ENCODE measurements at places on chromosomes 12 and 14. TPM values are rescaled to one million over a fixed set of nuclear protein-coding genes. Genes with fewer than 3 reads are reported as not detected.

Gene ACSS3
- not detected for polyA plus RNA-seq

Gene OTOGL
- not detected for polyA plus RNA-seq

Gene SLCO1A2
- not detected for polyA plus RNA-seq

DNA sequence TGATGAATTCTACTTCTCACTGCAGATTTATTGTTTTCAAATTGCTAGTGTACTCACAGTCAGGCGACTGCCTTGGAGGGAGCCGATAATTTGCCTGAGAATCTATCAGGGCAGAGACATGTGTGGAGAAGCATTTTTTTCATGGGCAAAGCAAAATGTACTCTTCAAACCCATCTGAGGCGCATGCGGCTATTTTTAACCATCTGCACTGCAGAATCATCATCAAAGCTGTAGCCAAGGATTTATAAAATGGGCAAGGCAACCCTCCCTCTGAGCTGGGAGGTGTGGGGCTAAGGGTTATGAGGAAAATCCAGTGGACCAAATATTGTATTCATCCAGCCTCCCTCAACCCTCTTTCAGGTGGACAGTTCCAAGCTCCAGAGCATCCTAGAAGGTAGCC is 37.7 kb downstream of the BEST3 start:
- no peaks in the 10 kb centered on the region for H3K36me3 ChIP-seq
- no peak overlapping the region for H3K4me3 ChIP-seq
- H3K4me1 ChIP-seq, result no peaks in the 10 kb centered on the region
- H3K27ac ChIP-seq, result no peak overlapping the region

- no peak overlapping the region for H3K27ac ChIP-seq
- H3K36me3 ChIP-seq, result no peaks in the 10 kb centered on the region
- H3K4me1 ChIP-seq, result no peaks in the 10 kb centered on the region
- H3K4me3 ChIP-seq, result no peak overlapping the region
- peaks cover 4% of the 10 kb centered on the region for H3K27me3 ChIP-seq
- DNase-seq, result no peak
These were observed 1.2 kb downstream of the KRT86 start for GRCh38 chr12:52275686-52276085.

DNA sequence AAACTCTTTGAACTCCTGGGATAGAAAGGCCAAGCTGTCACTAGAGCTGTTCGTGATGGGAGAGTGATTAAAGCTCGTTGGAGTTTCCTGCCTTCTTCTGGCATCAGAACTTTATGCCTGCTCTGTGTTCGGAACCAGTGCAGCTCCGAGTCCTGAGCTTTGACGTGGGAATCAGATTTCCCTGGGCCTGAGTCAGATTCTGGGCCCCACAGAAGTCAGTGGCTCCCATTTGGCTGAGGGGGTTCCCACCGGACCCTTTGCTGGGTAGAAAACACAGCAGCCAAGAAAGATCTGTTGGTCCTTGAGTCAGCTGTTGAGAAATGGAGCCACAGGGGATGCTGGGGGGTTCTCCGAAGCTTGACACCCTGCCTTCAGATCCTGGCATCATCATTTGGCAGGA is 238.0 kb downstream of the CHST11 start:
- DNase-seq, result no peak
- no peaks in the 10 kb centered on the region for H3K27me3 ChIP-seq
- peak overlapping the region; percentile 32 for H3K27ac ChIP-seq
- H3K4me1 ChIP-seq, result peaks cover 55% of the 10 kb centered on the region
- no peak overlapping the region for H3K4me3 ChIP-seq

GRCh38 chr12:79275631-79276030 is 411.1 kb downstream of the SYT1 start:
- H3K4me3 ChIP-seq, result no peak overlapping the region
- no peak overlapping the region for H3K27ac ChIP-seq
- no peak for DNase-seq
- H3K4me1 ChIP-seq, result no peaks in the 10 kb centered on the region

DNA sequence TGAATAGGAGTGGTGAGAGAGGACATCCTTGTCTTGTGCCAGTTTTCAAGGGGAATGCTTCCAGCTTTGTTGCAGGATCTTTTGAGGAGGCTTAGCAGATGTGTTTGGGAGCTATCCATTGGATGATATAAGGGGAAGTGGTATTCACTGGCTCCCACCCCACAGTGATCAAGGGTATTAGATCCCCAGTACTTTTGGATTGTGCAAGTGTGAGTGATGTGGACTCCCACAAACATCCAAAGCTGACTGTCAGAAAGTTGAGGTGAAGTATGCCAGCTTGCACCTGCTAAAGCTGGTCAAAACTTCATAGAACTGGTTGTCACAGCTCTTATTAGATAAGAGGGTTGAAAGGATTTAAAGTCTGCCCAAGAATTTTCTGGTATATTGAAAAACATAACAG is 110.1 kb upstream of the BTG1 start:
- no peak for DNase-seq
- H3K27ac ChIP-seq, result no peak overlapping the region
- H3K4me1 ChIP-seq, result peaks cover 10% of the 10 kb centered on the region
- H3K4me3 ChIP-seq, result no peak overlapping the region

DNA sequence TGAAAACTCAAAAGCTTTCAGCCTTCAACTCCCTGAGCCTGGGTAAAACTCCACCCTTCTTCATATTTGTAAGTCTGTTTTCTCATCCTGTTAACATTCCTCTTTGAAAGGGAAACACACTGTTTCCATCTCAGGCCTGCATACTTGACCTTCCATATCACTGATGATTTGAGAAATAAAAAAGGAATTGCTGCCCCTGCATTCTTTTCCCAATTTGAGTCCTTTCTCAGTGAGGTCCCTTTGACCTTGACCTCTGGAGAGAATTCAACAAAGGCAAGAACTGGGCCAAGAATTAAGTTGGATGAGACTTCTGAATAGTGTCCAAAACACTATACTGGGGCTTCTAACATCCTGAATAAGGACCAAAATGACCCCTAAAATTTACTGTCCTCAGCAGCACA is 108.0 kb downstream of the AEBP2 start:
- H3K36me3 ChIP-seq, result no peaks in the 10 kb centered on the region
- DNase-seq, result no peak
- peaks cover 5% of the 10 kb centered on the region for H3K4me1 ChIP-seq

Measured in CD4-positive, alpha-beta memory T cell (primary cell).